ENCODE measurements at places on chromosomes 4 and X.
A peak's percentile ranks its signal among the peaks of the same experiment; 100 is the strongest.

DNA sequence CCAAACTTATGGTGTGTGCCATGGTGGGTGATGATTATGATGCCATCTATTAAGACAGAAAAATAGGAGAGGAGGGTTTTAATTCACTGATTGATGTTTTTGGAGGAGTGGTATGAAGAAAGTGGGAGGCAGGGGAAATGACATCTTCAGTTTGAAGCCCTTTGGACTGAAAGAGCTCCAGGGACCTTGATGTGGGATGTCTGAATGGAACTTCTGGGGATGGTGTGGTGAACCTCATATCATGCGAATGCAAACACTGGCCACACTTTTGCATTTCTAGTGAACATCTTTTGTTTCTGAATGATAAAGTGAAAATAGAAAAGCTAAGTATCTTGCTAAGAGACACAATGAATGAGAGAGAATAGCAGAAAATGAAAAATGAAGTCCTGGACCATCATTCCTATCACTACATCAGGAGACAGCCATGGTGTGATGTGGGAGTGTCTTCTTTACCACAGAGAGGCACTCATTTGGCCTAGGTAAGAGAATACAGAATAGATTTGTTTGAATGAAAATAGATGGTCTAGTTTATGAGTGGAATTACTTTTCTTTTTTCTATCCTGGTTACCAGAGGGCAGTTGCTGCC is 123.5 kb downstream of the ZNF827 start:
- no peak for DNase-seq

DNA sequence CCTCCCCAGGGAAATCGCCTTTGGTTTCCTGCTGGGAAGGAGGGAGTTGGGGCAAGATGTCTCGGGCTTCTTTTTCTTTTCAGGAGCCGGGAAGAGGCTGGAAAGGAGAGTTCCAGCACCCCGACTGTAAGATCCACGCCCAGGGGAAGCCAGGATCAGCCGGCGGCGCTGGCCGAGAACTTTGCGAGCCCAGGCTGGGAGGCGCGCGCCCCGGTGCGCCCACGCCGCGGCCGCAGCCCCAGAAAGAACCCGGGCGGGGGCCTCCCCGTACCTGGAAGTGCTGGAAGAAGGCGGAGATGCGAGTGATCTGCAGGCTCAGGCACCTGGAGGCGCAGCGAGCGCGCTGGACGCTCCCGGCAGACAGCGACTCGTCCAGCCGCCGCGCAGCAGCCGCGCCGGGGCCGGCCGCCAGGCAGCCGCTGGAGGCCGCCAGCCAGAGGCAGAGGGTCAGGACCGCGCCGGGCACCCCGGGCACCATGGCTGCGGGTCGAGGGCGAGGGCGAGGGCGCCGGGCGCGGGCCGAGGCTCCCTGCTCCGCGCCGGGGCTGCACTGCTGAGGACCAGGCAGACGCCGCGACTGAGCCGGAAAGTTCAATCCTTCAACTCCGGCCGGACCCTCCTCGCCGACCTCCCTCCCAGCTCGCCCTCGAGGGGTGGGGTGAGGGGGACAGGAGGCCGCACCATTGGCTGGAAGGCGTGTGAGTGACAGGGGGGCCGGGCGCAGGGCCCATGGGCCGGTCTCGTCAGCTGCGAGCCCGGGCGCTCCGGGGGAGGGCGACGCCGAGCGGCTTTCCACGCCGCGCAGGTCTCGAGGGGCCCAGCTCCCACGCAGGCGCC is at the start of gene ANOS1:
ANOS1 (minus strand) TSS at position 579 of the 837 bp plus-strand sequence; CDS start at position 478, 101 bp downstream.
- DNase-seq = no peak

- DNase-seq = no peak
Observed at GRCh38 chr4:183918696-183919095, 13.6 kb downstream of the STOX2 start.

DNA sequence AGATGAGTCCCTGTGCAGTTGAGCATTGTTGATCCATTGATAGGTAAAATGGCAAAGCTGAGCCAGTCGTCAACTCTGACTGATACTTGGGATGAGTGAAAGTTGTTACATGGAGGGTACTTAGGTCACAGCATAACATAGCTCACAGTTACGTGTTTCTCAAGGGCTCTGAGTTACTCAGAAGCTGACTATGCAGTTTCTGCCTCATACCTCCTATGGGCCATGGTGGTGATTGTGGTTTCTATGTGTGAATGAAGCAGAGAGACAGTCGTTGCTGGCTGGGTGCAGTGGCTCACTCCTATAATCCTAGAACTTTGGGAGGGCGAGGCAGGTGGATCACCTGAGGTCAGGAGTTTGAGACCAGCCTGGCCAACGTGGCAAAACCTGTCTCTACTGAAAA is 30.8 kb downstream of the FRMPD3 start:
- no peak for DNase-seq

DNA sequence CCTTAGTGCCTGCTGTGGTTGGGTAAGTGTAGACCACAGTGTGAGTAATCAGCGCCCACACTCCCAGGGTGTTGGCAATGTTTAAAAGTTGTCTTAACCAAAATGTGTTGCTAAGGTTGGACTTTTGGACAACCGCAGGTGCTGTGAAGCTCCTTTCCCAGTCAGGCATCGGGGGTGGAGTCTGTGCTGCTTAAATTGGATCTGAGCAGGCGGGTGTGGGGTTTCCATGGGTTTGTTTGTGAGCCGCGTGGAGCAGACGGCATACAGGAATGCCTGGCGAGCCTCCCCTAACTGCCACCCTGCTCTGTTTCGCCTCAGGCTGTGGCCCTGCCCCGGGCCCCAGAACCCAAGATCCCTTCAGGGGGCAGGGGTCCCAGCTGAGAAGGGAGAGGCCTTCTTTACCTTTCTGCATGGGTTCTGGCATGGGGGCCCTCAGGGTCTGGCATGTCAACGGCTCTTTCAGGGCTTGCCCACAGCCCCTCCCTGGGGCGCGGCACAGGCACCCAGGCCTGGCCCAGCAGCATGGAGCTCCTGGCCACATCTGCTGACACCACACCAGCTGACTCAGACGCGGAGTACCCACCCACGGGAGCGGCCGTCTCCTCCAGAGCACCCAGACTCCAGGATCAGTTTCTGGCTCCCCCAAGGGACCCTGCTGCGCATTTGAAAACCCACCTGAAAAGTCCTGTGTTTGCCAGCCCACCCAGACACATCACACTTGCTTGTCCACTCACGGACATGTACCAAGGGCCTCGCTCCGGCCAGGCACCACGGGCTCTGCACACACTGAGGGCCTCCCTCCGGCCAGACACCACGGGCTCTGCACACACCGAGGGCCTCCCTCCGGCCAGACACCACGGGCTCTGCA is 5.1 kb upstream of the SPON2 start:
- no peak for DNase-seq

DNA sequence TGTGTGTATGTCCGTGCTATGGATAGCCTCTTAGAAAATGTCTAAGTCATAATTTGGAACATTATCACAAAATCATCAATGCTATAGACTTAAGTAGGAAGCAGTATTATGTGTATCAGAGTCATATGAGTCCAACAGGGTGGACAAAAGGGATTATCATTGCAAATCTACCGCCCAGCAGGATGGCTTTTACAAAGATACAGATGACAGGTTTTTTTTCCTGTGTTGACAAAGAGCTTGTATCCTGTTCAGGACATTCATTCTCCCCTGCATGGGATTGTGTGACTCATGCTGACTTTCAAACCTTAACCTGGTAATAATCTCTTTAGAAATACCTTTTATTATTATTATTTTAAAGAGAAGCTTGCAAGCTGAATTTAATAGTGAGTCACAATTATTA is 310.3 kb upstream of the GNPDA2 start:
- DNase-seq = no peak

GRCh38 chr4:68708566-68708965 is 38.1 kb upstream of the UGT2B15 start:
- DNase-seq = no peak

DNA sequence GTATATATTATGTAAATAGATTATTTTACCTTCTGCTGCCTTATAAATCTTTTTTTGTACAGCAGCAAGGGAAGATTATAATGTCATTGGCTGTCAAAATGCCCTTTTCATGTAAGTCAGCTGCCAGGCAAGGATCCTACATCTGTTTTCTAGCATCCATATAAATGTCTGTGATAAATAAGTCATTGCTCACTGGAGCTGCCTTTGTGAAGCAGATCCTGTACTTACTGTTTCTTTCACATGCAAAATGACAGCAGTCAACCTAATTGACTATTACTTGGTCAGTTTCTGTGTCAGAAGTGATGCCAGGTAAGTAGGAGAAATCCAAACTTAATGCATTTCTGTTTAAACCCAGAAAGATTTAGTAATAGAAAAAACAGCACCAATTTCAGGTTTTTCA is 620.7 kb downstream of the RPA4 start:
- DNase-seq = no peak

DNA sequence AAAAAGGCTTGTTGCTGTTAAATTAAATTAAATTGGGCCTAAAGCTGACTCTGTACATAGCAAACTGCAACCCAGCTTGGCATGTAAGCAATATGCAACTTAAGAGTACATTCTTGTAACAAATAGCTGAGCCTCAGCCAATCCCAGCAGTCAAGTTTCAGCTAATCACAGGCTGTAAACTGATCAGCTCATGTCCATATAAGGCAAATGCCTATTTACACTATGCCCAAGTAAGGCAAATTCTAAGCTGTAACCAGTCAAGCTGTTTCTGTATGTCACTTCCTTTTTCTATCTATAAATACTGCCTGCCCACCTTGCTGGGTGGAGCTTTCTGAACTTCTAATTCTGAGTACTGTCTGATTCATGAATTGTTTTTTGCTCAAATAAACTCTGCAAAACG is 429.1 kb upstream of the FTHL17 start:
- no peak for DNase-seq

DNA sequence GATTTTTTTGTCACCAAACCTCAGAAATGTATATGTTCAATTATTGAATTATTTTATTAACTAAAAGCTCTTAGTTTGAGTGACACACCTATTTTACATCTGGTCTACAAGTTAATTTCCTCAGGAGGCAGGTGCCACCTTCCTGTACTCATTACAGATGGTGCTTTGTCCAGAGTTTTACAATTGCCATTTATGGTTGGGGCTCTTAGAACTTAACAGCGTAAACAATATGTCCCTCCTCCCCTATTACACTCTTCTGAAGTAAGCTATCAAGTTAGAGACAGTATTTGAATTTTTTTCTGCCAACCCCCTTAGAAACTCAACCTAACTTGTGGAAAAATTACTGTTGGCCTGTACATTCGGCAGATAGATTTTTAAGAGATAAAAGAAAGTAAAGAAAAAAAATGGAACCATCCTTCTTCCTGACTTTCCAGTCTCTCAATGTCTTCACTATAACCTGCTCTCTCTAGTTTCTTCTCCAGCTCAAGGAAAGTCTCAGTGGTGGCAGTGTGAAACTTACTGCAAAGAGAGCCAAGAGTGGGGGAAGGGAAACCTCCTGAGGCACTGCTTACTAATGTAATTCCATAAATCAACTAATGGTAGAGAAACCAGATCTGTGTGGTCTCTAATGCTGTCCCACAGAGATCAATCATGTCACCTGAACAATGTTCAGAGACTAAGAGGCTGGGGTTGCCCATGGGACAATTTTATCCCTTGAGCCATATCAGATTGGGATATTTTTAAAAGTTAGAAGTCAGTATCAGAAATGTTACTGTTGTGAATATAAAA is 7.8 kb downstream of the CXXC4 start:
- DNase-seq = no peak

- no peak for DNase-seq
Observed at GRCh38 chr4:14787894-14788293, 214.4 kb upstream of the CPEB2 start.

DNA sequence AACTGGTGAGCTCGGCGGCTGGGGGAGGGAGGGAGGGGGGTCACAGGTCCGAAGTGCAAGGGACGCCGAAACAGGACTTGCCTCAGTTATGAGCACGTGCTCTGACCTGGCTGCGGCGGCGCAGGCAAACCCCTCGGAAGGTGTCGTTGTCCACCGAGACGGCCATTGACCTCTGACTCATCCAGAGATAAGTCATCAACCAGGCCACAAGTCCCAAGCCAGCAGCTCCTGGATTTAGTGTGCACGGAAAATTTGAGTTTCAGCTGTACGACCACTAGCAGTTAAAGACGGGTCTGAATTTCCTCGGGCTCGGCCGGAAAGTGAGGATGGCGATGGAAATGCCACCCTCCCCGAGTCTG is 674 bp downstream of the SH3D19 start:
- peak; percentile 57 for DNase-seq

DNA sequence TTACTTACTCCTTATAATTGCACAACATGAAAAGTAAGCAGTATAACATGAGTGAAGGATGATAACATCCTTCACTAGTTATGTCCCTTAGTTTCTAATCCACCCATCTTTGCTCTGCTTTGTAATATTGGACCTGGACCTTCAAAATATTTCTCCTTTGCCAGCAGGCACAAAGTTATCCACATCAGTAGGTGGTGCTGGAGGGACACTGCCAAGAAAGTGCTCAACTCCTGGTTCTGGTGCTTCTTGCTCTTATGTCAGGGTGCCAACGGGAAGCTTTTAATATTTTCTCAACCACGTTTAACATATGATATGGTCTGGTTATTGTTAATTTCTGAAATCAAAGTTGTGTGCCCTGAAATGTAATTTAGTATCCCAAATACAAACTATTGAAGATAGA is 49.1 kb downstream of the TMEM165 start:
- DNase-seq = peak; percentile 31

- DNase-seq = no peak
Observed at GRCh38 chr4:1541449-1542225, 135.4 kb upstream of the NKX1-1 start.

- DNase-seq = no peak
Observed at GRCh38 chr4:179196511-179196910, 1754.3 kb upstream of the AGA start.

DNA sequence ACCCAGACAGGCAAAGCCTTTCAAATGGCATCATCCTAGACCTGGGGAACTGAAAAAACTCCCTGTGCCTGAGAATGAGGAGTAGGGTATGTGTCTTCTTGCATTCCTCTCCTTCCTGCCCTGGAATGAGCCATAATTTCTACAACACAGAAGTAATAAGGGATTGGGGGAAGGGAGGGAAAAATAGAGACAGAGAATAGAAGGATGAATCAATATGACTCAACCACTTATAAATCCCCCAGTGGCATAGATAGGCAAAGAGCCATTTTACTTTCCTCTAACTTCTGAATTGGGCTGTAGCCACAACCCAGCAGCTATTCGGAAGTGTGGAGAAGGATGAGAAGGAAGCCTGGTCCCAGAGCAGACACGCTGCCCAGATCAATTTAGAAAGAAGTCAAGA is 99.9 kb downstream of the NHS start:
- no peak for DNase-seq

DNA sequence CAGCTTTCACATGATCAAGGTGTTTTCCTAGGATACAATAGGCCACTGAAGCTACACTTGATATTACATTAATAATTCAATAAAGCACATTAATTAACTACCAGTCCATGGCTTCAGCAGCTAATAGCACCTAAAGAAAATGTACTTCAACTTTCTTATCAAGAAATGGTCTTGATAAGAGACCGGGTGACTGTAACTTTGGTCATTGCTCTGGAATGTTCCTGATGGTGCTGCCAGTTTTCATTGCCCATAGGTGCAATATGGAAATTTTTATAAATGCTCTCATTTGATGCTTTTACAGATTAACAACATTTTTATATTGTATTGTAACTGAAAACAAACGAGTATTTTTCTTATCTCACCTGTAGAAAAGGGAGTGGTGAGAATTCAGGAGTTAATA is 165.4 kb downstream of the SHROOM3 start:
- no peak for DNase-seq

Data from cerebellar cortex (tissue), 1 donor.